ENCODE measurements at places on chromosomes 6 and 20.

DNA sequence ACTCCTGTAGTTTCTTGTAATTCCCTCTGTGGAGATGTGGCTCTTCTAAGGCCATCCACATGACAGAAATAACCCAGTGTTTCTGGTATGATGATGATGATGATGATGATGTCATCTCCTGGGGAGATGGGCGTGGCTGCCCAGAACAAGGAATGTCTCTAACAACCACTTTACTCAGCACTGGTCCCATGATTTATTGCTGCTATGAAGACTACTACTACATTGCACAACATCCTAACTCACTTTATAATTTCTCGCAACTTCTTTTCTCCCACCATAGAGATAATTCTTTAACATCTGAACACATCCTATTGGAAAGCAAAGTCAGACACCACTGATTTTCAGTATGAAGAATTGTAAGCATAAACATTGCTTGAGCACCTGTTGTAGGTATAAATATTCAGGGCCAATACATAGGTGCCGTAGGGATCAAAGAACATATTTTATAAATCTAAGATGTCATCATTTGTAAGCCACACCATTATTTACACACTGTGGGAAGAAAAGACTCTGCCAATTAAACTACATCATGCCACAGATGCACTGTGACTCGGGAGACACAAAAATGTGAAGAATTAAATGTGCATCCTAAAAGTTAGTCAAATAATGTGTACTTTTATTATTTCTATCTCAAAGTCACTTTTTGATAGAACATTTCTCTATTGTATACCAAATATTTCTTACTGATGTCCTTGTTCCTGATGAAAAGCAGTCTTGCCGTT is 6.4 kb downstream of the TPMT start:
- no peak for DNase-seq

DNA sequence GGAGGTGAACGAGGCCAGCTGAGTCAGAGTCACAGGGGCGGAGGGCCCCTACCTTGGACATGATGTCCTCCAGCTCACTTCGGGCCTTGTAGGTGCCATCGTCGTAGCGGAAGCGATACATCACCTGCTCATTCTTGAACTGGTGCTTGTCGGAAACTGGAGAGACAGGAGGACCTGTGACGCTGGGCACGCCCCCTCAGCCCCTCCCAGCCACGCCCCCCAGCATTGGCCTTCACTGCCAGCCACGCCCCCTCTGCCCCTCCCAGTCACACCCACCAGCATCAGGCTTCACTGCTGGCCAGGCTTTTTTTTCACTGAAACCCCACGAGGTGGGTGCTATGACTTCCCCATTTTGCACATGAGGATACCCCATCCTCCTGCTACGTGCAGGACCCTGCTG is 148.2 kb downstream of the PREX1 start:
- no peak for DNase-seq

DNA sequence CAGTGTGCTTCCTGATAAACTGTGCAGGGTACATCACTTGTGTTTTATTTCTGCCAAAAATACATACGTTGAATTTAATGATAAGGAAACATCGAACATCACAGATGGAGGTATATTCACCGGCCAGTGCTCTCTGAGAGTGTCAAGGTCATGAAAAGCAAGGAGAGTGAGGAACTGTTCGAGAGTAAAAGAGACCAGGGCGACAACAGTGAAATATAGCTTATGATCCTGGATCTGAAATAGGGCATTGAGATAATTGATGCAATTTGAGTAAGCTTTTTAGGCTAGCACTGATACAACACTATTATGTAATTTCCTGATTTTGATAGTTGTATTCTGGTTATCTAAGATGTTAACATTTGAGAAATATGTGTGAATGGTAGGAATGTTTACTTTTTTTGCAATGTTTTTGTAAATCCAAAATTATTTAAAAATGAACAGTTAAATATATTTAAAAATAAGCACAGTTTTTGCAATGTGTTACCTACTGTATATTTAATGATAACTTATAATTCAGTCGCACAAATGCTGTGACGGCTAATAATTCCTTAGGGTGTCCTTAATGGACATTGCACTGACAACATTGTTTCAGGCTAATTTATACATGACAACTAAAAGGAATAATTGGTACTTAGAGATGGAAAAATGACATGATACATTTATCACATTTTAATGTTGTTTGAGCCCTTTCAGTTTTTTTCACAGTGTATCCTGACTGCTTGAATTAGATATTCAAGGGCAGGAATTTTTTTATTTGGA is 9.9 kb downstream of the RAB32 start:
- no peak for DNase-seq

GRCh38 chr6:10532392-10532791 is 11.2 kb downstream of the GCNT2 start:
- DNase-seq = no peak

GRCh38 chr20:35555951-35556645 is 14.2 kb downstream of the ERGIC3 start:
- DNase-seq = no peak

DNA sequence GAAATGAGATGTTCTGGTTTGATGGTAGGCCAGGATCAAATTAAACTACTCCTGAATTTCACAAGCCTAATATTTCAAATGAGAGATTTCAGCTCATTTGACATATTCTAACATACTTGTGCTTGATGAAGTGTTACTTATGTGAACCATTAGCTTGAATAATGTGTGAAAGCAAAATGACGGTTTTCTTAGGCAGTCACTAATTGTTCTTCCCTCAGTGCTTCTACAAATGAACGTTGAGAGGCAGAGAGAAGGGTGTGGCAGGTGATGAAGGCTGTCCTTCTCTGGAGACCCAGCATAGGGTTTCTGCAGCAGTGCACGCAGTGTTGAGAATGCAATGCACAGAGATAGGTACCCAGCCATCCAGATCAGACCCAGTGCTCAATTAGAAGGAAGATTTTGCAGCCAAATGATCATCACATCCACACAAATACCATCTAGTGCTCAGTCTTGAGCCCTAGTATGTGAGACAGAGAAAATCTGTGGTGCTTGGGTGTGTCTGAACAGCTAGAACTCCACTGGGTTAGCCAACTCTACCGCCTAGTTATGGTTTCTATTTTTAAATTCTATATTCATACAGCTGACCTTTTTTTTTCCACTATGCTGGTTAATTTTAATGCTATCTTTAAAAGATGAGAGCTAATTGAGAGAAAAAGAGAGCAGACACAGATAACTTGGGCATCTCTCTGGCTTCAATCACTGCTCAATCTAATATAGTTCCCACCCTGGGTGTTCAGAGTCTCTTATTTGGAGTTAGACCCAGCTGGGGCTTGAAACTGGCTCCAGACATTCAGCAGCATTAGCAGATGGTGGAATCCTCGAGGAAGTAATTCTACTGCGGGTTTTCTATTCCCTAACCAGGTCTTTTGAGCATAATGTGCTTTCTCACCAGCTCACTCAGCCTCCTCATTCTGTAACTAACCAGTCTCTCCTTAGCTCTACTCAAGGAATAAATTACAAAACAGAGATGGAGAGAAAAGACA is 4.4 kb upstream of the MYLIP start:
- no peak for DNase-seq

- DNase-seq = no peak
Observed at GRCh38 chr20:64137598-64138031, 26.6 kb upstream of the MYT1 start.

- DNase-seq = no peak
Observed at GRCh38 chr6:11663519-11663918, 115.1 kb downstream of the ADTRP start.

GRCh38 chr6:22821664-22822320 is 252.4 kb downstream of the HDGFL1 start:
- no peak for DNase-seq

- no peak for DNase-seq
Observed at GRCh38 chr20:14538433-14538832, 201.0 kb upstream of the FLRT3 start.

GRCh38 chr20:57408131-57408530 is 16.9 kb downstream of the RBM38 start:
- no peak for DNase-seq

Measured in stimulated activated CD4-positive, alpha-beta T cell treated with anti-CD3 and anti-CD28 coated beads, Interleukin-4, amount 100 ng/mL, for 4 hours (primary cell).